ENCODE measurements at places on chromosomes 13 and 19.

- DNase-seq: no peak
These were observed 18.0 kb upstream of the SPACA7 start for GRCh38 chr13:112358156-112358555.

DNA sequence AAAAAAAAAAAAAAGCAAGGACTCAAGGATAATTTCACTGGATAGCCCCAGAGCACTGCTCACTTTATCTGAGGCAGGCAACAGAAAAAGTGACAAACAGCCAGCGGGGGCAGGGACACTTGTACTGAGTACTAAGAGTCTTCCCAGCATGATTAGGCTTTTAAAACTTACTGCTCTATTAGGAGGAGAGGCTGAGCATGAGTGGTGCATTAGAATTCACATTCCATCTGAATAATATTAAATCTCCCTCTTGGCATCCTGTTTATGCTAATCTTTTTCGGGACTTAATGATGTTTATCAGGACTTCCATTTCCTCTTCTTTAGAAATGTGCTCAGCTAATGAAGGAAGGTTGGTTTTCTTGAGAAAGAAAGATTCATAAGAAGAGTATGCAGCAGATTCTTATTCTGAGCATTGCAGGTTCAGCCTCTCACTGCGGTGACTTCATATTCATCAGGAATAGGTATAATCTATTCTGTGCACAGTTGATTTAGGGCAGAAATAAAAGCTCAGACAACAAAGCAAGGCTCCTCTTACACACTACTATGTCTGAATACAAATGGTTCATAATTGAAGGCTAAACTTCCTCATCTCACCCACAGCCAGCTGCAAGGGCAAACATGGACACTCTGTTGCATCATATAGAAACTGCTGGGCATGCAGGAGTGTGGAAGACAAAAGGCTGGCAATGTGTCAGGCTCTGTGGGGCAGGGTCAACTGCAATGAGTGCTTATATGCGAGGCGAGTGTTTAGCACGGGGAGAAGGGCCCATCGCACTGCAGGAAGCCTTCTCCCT, 107.0 kb downstream of the KL start:
- peak; percentile 93 for DNase-seq

GRCh38 chr19:57302727-57303401, 17.4 kb upstream of the ZNF543 start:
- DNase-seq: no peak

- DNase-seq: peak; percentile 52
These were observed at the start of gene CCDC106 for GRCh38 chr19:55647732-55648584. TSS of gene CCDC106 (plus strand) at chr19:55648212. CDS start at chr19:55649047, 835 bp downstream.

- peak; percentile 73 for DNase-seq
These were observed 1.5 kb downstream of the RGCC start for GRCh38 chr13:41458761-41459431.

- peak; percentile 68 for DNase-seq
These were observed 128.3 kb upstream of the FRY start for GRCh38 chr13:31903111-31903815.

DNA sequence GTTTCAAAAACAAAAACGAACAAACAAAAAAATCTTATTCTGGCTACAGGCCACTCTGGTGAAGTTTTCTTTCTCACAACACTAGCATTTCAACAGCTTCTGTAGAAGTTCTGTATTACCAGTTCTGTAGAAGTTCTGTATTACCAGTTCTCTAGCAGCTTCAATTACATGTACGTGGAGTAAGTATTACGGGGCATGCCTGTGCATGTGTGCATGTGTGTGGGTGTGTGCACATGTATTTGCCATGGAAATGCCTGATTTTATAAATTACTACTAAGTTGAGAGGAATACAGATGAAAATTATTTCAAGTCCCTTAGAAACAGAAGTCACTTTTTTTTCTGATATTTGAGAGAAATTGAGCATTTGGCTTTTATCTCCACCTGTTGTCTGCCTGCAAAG, 414.2 kb downstream of the FOXO1 start:
- DNase-seq: no peak

- no peak for DNase-seq
These were observed 428.5 kb downstream of the IRS2 start for GRCh38 chr13:109357751-109358471.

DNA sequence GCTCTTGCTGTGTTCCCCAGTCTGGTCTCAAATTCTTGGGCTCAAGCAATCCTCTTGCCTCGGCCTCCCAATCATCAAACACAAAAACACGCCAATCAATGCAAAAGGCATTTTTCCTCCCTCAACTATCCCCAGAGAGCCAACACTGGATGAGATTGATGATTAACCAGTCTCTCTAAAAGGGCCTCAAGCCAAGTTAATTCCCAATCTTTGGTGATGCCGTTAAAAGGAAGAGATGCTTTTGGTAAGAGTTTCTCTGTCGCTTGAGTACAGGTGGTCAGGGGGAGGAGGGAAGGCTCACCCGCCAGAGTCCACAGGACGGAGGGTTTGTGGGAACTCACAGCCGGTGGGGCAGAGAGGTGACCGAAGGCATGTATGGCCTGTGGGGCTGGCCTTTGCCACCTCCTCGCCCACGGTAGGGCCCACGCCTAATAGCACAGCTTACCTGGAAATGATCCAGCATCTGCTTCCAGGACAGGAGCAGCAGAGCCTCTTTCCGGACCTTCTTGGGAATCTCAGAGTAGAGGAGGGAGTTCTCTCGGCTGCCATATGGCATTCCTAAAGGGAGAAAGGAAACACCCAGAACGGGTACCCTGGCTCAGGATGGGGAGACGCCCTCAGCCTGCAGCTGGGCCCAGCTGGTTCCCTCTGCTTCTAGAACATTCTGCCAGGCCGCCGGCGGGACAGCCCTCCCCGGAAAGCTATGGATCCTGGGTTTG, 18.1 kb downstream of the DPP9 start:
- DNase-seq: no peak

GRCh38 chr19:8513036-8513686, 806 bp downstream of the ZNF414 start:
- DNase-seq: no peak

DNA sequence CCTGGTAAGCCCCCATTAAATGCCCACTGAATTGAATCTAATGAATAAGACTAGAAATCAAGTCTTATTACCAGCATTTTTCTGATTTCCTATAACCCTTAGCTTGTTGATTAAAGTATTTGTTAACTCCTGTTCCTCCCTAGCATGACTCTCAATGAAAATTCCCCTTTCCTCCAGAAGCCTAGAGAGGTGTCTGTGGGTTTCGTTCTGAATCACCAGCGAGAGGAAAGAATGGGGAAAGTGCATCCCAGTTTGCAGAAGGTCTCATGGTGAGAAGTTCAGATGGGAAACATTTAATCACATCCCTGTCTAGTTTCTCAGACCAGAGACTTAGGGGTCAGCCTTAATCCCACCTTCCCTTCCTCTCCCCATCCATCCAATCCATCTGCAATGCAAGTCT, 26.9 kb downstream of the POU2F2 start:
- no peak for DNase-seq

DNA sequence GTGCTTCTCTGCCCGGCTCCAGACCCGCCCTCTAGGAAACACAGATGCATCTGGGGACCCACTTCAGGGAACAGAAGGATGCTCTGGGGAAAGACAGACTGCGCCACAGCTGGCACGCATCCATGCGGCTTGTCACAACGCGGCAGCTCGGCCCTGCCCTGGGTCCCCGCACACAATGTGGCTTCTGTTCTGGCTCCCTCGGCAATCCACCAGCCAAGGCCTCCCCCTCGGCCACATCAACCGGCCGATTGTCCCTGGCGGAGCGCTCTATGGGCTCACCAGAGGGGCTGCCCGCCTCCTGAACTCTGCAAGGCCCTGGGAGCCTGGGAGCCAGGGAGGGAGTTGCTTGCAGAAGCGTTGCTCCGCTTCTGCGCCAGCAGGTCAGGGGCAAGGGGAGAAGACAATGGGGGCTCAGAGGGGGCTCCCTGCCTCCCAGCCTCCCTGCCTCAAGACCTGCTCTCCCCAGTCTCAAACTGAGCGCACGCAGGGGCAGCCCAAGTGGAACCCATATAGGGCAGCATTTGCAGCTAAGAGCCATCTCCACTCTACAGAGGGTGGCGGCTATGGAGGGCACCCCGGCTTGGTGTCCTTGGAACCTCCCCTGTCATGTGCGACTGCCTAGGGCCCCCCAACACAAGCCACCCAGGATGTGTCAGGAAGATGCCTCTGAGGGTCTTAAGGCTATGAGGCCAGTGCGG, 37.9 kb downstream of the MLLT1 start:
- no peak for DNase-seq

GRCh38 chr19:33152176-33152575, 20.3 kb downstream of the WDR88 start:
- no peak for DNase-seq

DNA sequence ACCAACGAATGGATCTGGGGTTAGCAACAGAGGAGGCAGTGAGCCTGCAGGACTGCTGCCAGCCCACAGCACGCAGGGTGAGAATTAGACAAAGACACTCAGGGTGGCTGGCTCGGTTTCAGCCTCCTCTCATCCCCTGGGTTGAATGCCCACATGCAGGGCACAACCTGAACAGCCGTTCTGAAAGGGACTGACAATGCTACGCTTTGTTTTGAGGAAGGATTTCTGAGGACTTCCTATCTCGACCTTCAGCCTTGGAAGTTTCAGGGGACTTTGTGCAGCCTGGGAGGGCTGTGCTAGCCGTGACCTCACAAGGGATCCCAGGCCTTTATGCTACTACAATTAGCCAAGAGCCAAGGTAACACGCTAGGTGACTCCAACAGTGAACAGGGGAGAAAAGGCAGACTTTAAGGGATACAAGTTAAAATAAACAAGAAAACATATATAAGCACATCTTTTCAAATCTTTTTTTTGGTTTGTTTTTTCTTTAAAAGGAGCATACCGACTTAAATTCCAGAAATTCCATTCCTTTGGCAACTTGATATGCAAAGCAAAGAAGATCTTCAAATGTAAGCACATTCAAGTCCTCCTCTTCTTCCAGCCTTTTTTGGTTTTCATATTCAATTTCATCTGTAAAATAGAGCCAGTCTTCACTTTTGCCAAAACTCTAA, 34.5 kb upstream of the URAD start:
- DNase-seq: no peak

GRCh38 chr13:82878536-82878935, 1003.7 kb downstream of the SLITRK1 start:
- DNase-seq: no peak

DNA sequence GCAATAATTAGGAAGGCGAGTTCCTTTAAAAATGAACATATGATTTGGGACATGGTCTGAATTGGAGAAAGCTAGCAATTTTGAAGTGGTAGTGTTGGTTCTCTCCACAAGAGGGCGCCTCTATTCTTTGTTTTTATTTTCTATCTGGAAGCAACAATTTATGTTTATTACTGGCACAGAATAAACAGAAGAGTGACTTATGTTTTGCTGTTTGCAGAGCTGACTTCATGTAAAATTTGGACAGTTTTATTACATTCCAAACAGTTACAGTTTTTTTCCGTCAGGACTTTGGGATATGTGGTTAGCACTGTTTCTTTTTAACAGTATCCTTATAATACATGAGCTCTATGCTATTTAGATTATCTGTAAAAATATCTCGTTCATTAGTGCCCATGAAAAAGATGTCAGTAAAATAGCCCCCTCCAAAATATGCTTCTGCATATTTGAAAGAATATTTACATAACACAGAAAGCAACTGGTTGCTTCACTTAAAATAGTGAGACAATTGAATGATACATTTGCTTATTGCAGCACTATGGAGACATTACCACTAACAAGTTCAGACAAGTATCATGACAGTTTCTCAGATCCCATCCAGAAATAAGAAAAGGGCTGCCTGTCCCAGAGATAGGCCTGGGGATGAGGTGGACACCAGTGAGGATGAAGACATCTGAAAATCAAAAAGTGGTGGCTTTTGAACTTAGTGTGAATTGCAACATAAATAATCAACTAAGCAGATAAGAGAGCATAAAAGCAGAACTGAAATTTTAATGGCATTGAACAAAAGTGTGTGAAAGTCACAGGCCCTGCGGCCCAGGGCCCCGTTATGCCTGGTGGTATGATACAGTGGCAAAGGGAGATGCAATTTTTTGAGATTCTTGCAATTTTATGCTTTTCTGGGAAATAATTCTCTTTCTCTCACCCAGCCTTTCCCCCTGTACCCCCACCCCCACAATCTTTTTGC, 32.3 kb upstream of the FGF9 start:
- DNase-seq: peak; percentile 71

- no peak for DNase-seq
These were observed 39.4 kb downstream of the CELF5 start for GRCh38 chr19:3263866-3264265.

DNA sequence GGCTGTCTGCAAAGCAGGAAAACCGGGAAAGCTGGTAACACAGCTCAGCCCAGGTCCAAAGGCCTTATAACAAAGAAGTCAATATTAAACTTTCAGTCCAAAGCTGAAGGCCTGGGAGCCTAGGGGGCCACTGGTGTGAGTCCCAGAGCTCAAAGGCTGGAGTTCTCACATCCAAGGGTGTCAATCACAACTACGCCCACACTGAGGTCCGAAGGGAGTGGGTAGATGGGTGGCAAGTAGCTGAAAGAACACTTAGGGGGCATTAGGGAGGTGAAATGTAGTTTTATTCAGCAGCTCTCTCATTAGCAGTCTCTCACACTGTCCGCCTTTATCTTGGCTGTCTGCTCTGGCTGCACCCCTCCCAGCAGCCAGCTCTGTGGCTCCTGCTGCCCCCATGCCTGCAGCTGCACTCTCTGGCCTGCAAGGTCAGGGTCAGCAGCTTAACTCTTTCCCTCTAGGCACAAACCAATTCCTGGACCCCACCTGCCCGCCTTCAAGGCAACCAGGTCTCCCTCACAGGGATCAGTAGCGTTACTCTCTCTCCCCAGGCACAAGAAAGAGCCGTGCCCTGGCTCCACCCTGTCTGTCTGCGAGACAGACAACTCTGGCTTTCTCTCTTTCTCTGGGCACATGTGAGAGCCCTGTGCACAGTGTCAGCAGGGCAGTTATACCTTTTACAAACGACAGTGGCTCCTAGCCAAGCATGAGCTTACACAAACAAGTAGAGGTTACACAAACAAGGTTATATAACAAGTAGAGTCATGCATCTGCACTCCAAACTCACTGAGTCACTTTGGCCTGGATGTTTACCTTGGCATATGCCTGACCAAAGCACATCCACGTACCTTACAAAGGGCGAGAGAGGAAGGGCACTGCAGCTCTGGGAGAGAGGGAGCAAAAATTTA, 249.4 kb upstream of the PCDH20 start:
- DNase-seq: no peak

- DNase-seq: no peak
These were observed 20.6 kb downstream of the KLF5 start for GRCh38 chr13:73079359-73079758.

DNA sequence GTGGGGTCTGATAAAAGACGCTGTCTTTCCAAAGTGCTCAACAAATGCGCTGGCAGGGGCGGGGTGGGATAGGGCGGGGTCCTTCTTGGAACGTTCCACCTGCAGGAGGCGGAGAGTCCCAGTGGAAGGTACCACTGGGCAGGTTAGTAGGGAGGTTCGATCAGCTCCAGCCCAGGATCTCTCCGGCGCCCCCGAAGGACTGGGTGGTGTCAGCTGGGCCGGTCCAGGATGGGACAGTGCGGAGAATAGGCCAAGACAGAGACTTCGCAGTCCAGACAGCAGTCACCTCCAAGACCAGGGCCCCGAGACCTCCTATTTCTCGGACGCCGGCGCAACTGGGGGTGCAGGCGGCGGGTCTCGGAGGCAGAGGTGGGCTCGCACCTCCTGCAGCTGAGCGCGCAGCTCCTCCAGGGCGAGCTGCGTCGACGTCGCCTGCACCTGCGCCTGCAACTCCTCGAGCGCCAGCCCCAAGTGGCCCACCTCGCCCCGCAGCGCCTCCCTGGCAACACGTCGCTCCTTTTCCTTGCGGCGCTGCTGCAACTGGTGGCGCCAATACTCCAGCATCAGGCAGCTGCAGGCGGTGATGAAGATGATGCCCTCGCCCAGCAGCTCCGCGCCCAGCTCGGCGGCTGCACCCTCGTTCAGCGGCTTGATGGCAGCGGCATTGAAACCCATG, 21.6 kb downstream of the VASP start:
- no peak for DNase-seq
